Uterus (tissue), 4 donors: ENCODE measurements at places on chromosomes 4 and X. TPM values are rescaled to one million over a fixed set of nuclear protein-coding genes. Genes with fewer than 3 reads are reported as not detected.

The MAGT1 gene
- total RNA-seq = 51.4 TPM

The IL21 gene
- not detected for total RNA-seq

The ASB9 gene
- total RNA-seq = 13.8 TPM

- H3K4me1 ChIP-seq = no peaks in the 10 kb centered on the region
- H3K27me3 ChIP-seq = no peaks in the 10 kb centered on the region
- H3K4me3 ChIP-seq = no peak overlapping the region
- DNase-seq = no peak
- H3K27ac ChIP-seq = no peak overlapping the region
Observed at GRCh38 chr4:8920969-8921368, 49.3 kb upstream of the HMX1 start.

DNA sequence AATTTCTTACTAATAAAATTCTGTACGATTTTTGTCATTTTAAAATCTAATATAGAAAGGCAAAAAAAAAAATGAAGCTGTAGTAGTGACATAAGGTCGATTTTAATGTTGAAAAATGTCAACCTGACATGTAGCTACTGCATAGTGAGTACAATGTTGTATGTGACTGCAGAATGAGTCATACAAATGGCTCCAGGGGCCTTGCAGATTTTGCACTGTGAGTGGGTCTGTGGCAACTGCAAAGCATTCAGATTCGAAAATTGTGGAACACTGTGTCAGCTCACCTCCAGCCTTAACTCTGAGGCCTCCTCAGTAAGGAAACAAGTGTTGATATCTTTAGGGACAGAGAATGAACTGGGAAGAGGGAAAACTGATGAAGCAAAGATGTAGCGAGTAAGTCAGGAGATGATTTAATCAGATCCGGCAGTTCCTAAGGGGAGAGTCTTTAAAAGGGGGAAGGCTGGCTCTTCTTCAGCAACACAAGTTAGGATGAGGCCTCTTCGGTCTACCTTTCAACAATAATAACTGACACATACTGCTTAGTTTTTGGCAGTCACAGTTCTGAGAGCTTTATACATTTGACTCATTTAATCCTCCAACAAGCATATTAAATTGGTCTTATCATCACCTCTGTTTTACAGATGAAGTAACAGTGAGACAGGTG lies 24.9 kb downstream of the TKTL2 start:
- no peak overlapping the region for H3K4me3 ChIP-seq
- no peak for DNase-seq
- no peaks in the 10 kb centered on the region for H3K27me3 ChIP-seq
- H3K4me1 ChIP-seq = no peaks in the 10 kb centered on the region
- H3K36me3 ChIP-seq = no peaks in the 10 kb centered on the region

DNA sequence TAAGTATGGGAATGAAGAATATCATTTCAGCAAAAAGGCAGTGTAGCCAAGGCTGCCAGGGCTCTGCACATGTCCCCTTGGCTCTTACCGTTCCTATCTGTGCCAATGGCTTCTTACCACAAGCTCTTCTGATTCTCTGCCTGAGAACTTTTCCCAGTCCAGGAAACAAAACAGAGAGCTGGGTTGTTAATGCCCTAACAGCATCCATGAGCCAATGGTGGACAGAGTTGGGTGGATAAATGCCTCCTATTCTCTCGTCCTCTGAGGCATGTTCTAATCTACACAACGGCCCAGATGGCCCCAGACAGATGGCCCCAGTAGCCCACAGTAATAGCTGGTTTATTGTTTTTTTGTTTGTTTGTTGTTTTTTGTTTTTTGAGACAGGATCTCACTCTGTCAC lies 28.0 kb downstream of the SCD5 start:
- no peaks in the 10 kb centered on the region for H3K27me3 ChIP-seq
- H3K36me3 ChIP-seq = no peaks in the 10 kb centered on the region
- H3K4me3 ChIP-seq = no peak overlapping the region
- no peaks in the 10 kb centered on the region for H3K4me1 ChIP-seq
- no peak overlapping the region for H3K27ac ChIP-seq

The USP51 gene
- 8.2 TPM for total RNA-seq

DNA sequence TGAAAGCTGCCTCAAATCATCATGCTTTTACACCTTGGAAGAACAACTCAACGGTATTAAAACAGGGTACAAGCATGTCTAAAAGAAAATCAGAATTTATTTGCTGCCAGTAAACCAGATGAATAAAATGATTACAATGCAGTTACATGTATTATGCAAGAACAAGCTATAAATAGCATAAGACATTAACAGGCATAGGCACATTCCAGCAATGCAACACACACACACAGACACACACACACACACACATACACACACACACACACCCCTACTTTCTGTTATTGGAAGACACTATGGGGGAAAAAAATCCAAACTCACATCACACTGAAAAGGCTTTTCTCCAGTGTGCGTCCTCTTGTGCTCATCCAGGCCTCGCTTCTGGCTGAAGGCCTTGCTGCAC lies 212.5 kb downstream of the PRDM5 start:
- no peaks in the 10 kb centered on the region for H3K27me3 ChIP-seq
- no peak overlapping the region for H3K27ac ChIP-seq
- no peak for DNase-seq

The KCND1 gene
- total RNA-seq = 4.6 TPM

DNA sequence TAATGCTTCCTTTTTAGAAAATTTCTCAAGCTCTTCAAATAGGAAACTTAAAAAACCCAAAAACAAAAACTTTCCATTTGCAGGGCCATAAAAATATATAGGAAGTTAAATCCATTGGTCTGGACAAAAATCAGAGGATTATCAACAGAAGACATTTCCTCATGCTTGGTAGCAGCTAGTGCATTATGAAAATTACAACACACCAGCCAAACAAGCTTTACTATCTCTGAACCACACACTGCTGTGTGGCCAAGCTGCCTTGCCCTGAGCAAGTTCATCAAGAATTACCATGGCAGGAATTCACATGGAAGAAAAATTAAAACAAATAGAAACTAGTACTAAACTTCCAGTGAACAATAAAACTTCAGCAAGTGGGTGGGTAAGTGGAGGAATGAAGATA lies 3.6 kb downstream of the USP46 start:
- no peak overlapping the region for H3K27ac ChIP-seq
- H3K27me3 ChIP-seq = no peaks in the 10 kb centered on the region
- no peak for DNase-seq
- no peaks in the 10 kb centered on the region for H3K36me3 ChIP-seq
- no peaks in the 10 kb centered on the region for H3K4me1 ChIP-seq
- no peak overlapping the region for H3K4me3 ChIP-seq

GRCh38 chr4:146029147-146029546 lies 90.5 kb upstream of the ZNF827 start:
- no peak overlapping the region for H3K27ac ChIP-seq
- no peaks in the 10 kb centered on the region for H3K4me1 ChIP-seq
- no peaks in the 10 kb centered on the region for H3K27me3 ChIP-seq
- H3K36me3 ChIP-seq = no peaks in the 10 kb centered on the region
